Activated T-cell treated with anti-CD3 and anti-CD28 coated beads for 1 hour (primary cell): ENCODE measurements at places on chromosomes 1 and 21.
A peak's percentile ranks its signal among the peaks of the same experiment; 100 is the strongest.

GRCh38 chr1:1374589-1374928 is 448 bp downstream of the AURKAIP1 start:
- no peak for DNase-seq

DNA sequence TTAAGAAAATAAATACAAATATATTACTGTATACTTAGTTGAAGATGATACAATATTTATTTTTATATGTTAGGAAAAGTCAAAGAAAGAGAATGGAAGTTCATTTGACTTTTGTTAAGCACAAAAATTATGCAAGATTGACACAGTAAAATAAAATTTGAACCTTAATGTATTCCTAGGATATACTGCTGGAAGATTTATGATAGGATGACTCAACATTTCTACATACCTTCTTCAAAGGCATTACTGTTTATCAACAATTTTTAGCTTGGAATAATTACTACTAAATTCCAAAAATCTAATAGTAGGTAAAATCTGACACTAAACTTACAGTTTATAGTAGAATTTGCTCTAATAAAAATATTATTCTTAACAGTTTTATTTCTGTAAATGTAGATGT is 257.3 kb upstream of the ADAMTS5 start:
- DNase-seq, result no peak

- peak; percentile 56 for DNase-seq
These were observed at the start of gene ENTREP3 for GRCh38 chr1:155255243-155256007. ENTREP3 (minus strand) TSS chr1:155255483; CDS start chr1:155254877, 606 bp downstream.

DNA sequence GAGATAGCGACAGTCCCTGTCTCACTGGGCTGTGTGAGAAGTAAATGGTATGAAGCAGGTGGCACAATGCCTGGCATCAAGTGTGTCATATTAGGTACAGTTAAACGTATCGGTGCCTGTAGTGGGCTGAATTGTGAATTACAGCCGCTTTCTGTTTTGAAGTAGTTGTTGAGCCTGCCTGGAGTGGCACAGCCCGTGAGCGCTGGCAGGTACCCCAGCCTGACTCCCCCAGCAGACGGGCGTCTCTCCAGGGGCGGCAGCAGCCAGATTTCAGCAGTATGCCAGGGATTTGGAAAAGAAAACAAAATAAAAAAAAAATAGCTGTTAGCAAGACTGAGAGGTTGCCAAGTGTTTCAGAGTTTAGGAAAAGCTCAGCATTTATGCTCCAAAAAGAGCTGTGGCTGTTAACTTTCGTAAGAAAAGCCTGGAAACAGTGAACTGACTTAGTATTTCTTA is 26.6 kb upstream of the GPR153 start:
- DNase-seq, result no peak

GRCh38 chr21:34335316-34335715 is 28.5 kb upstream of the KCNE2 start:
- no peak for DNase-seq
